ENCODE measurements at places on chromosomes 5 and 9.

- no peak for DNase-seq
These were observed 31.8 kb upstream of the ZNF366 start for GRCh38 chr5:72539038-72539437.

DNA sequence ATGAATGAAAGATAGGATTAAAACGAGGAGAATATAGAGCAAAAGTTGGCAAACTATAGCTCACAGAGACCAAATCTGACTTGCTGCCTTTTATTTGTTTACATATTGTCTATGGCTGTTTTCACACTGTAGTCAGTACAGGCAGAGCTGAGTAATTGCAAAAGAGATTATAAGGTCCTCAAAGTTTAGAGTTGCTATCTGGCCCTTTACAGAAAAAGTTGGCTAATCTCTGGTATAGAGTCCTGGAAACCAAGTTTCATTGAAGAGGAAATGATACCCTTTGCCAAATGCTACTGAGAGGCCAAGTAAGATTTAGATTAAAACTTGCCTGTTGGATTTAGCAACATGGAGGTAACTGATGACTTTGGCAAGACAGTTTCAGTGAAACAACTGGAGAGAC is 36.0 kb downstream of the LYRM7 start:
- no peak for DNase-seq

DNA sequence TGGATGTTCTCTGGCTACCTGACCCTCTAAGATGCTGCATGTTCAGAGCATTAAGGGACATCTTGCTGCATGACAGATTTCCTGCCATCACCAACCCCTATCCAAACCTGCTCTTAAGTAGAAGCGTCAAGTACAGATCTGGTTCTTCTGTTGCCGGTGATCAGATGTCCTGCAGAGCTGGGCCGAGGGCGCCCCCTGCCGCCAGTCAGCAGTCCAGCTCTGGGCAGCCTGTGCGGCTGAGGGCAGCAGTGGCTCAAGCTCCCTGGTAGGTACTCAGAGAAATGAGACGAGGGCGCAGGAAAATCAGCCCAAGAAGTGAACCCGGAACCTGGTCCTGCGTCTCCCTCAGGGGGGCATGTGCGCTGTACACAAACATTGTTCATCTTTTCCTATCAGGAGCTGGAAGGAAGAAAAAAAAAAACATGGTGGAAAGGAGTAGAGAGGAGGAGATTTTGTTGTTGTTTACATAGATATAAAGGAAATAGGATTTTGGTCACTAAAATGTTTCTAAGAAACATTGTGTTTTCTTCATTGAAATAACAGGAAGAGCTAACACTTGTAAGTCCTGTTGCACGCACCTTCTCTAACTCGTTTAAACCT is 95.8 kb downstream of the CFAP90 start:
- DNase-seq = no peak

GRCh38 chr9:99868845-99869244 is 37.6 kb upstream of the STX17 start:
- DNase-seq = no peak

- DNase-seq = no peak
These were observed 52.2 kb downstream of the LURAP1L start for GRCh38 chr9:12826924-12827565.

DNA sequence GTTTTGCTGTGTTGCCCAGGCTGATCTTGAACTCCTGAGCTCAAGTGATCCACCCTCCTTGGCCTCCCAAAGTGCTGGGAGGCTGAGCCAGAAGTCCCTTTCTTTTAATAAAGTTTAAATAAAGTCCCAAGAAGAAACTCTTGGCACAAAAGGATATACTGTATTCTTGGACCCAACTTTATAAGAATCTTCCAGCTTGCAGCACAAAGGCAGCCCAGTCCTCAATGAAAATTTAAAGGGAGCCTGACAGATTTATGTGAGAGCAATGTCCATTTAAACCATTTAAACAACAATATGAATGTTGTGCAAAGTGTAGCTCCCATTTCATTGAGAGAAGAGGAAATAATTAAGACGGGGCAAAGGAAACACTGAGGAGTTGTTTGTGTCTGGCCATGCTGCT is 217.0 kb downstream of the DOCK8 start:
- no peak for DNase-seq

- DNase-seq = no peak
These were observed 3.6 kb downstream of the BBLN start for GRCh38 chr9:128163523-128164306.

GRCh38 chr9:38308136-38308535 is 84.4 kb upstream of the ALDH1B1 start:
- DNase-seq = no peak

- DNase-seq = no peak
These were observed 12.3 kb upstream of the CAST start for GRCh38 chr5:96649681-96650540.

GRCh38 chr9:121886759-121887485 is 206.2 kb downstream of the TTLL11 start:
- no peak for DNase-seq

DNA sequence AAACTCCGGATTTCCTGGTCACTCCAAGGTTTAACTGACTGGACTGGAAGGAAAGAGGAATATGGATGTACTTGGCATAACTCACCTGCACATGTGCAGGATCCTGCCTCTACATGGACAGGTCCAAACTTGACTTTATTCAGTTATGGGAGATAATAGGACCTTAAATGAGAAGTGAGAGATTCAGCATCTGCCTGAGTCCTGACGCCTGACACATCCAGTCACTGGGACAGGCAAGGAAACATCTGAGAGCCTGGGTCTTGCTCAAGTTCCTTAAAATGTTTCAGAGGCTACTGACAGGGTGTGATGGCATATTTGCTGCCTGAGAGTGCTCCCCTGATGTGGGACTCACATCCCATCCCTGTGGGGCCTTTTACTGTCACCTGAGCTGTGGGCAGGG is 34.9 kb downstream of the ZNF354A start:
- no peak for DNase-seq

DNA sequence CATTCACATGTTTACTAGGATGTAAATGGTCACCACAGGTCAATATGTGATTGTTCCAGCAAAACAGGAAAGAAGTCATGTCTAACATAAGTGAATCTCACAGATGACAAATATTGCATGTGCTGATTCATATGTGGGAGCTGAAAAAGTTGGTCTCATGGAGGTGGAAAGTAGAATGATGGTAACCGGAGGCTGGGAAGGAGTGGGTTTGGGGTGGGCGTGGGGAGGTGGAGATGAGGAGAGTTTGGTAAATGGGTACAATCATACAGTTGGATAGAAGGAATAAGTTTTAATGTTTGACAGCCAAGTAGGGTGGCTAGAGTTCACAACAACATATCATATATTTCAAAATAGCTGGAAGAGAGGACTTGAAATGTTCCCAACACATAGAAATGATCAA is 83.8 kb upstream of the RANBP3L start:
- DNase-seq = no peak

DNA sequence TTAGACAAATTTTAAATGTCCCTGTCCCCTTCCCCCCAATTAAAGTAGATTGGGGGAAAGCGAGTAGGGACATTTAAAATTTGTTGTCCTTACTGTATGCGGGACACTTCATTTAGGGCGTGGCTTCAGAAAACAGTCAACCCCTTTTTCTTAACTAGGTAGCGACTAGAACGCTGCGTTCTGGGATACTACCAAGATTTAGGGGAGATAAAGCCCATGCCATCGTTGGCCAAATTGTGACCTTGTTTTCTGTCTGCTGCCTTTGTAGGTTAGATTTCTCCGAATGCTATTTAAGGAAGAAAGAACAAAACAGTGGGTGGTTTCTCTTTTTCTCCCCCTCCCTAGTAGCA is 1.2 kb downstream of the CKS2 start:
- no peak for DNase-seq

- no peak for DNase-seq
These were observed 257.9 kb upstream of the ADRA1B start for GRCh38 chr5:159658266-159658925.

DNA sequence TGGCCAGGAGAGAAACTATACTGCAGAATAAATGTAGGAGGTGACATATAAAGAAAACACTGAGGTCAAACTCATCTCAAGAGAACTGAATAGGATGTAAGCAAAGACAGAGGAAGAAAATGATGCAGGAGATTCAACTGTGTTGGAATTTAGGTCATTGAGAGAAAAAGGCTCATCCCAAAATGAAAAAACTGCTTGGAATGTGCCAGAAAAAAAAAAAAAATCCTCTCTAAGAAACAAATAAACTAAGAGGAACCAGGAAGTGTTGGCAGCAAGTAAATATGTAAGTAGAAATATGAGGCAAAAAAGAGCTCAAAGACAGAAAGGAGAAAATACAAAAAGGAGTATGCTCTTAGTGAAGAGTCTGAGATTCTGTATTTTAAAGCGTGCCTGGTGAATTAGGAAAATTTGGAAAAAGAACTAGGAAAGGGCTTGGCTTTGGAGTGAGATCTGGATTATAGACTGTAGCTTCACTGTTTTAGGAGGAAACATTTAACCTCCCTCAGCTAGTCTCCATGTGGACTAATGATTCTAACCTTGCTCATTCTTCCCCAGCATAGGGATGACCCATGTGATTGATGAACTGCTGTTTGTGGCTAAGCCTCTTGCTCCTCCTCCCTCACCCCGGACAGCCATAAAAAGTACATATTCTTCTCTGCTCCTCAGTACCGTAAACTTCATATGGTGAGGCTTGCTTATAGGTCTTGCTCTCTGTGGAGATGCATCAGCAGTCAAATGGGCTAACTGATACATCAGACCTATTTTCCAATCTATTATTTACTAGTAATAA is 185.6 kb upstream of the POU5F2 start:
- no peak for DNase-seq

- DNase-seq = no peak
These were observed 41.7 kb upstream of the IL17B start for GRCh38 chr5:149420545-149421371.

- no peak for DNase-seq
These were observed 581.7 kb upstream of the RIOK2 start for GRCh38 chr5:97764700-97765099.

GRCh38 chr5:10481241-10481935 is 39.7 kb downstream of the ROPN1L start:
- DNase-seq = no peak

- no peak for DNase-seq
These were observed 234.5 kb downstream of the DENND1A start for GRCh38 chr9:123695386-123695785.

- no peak for DNase-seq
These were observed 782 bp downstream of the BICD2 start for GRCh38 chr9:92763721-92764380.

- DNase-seq = no peak
These were observed 98.6 kb upstream of the TLE1 start for GRCh38 chr9:81787747-81788632.

- DNase-seq = no peak
These were observed 85.9 kb upstream of the MAP3K1 start for GRCh38 chr5:56729488-56729887.

DNA sequence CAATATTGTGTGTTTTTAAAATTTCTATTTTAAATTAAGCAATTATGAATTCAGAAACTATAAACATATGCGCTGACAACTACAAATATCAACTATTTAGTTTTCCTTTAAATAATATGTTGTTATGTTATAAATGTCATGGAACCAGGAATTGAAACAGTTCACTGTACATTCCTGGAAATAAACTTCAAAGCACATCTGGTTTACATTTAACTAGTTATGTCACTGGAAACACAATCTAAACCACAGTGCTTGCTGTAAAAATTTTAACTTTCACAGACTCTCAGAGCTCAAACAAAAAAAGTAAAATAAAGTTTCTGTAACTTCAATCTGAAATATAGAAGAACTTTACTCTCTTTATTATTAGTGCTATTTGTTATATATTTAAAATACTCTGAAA is 179.2 kb downstream of the FBN2 start:
- no peak for DNase-seq

DNA sequence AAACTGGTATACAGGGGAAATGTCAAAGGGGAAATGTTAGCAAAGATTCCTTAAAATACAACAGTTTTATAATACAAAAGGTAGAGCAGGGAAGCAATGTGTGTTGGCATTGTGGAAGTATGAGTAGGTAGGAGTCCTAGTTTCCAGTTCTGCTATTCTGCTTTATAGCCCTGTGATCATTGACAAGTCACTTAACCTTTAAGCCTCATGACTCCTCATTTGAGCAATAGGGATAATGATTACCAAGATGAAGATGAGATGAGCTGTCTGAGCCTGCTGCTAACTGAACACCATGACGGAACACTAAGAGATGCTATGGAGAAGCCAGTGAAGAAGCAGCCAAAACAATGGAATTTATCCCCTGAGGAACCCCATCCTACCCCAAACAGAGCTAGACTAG is 251.7 kb downstream of the PAPPA start:
- DNase-seq = no peak

GRCh38 chr5:149563466-149563865 is 12.2 kb upstream of the CSNK1A1 start:
- DNase-seq = no peak

- DNase-seq = no peak
These were observed 13.4 kb downstream of the AK8 start for GRCh38 chr9:132864691-132865090.

GRCh38 chr5:96626956-96627355 is 35.2 kb upstream of the CAST start:
- DNase-seq = no peak

GRCh38 chr9:108081112-108081511 is 591.5 kb upstream of the KLF4 start:
- DNase-seq = no peak

- no peak for DNase-seq
These were observed 127.7 kb upstream of the C9orf72 start for GRCh38 chr9:27701016-27701415.

- no peak for DNase-seq
These were observed 124.6 kb upstream of the ERCC6L2 start for GRCh38 chr9:95750725-95751519.

- no peak for DNase-seq
These were observed 32.9 kb downstream of the ANKH start for GRCh38 chr5:14838396-14839319.

- no peak for DNase-seq
These were observed 818.6 kb downstream of the CDH18 start for GRCh38 chr5:19169426-19169825.

GRCh38 chr5:97909541-97909940 is 726.5 kb upstream of the RIOK2 start:
- no peak for DNase-seq

DNA sequence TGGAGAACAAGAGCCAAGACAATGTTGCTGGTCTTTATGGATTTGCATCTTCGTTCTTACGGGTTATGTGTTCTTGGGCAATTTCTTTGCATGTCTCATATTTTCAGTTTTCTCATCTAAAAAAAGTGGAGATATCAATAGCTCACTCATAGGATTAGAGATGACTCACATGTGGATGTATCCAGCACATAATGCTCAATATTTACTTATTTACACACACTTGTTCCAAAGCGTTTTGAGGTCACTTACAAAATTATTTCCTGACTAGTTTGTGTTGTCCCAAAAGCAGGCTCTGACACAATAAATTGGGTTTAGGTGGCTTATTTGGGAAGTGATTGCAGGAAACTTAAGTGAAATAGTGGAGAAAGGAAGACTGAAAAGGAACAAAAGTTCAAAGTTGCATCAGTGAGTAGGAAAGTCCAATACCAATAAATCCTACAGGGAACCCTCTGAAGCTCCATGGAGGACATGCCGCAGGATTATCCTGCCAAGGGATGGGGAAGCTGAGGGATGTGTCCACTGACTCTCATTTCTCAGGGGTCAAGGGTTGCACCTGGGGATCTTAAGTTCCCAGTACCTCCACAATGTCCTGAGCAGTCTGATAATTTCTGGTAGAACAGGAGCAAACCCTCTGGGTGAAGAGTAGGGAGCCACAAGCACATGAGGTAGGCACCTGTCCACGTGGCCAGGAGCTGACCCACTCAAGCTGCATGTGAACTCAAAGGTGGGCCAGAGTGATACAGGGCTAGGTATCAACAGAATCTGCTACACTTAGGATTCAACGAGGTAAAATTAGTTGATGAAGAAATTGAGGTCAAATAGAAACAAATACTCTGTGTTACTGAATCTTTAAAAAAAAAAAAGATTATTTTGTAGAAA is 37.4 kb upstream of the SLC44A1 start:
- DNase-seq = no peak
